ENCODE measurements at places on chromosomes 3 and 15.

GRCh38 chr3:173395412-173396181 lies 1.9 kb upstream of the NLGN1 start:
- peak; percentile 85 for DNase-seq

GRCh38 chr15:97909291-97909891 lies 51.1 kb upstream of the ARRDC4 start:
- peak; percentile 63 for DNase-seq

GRCh38 chr15:63923993-63924950 lies 90.5 kb upstream of the HERC1 start:
- DNase-seq: no peak

GRCh38 chr15:72774696-72775383 lies 8.7 kb downstream of the ADPGK start:
- DNase-seq: no peak

DNA sequence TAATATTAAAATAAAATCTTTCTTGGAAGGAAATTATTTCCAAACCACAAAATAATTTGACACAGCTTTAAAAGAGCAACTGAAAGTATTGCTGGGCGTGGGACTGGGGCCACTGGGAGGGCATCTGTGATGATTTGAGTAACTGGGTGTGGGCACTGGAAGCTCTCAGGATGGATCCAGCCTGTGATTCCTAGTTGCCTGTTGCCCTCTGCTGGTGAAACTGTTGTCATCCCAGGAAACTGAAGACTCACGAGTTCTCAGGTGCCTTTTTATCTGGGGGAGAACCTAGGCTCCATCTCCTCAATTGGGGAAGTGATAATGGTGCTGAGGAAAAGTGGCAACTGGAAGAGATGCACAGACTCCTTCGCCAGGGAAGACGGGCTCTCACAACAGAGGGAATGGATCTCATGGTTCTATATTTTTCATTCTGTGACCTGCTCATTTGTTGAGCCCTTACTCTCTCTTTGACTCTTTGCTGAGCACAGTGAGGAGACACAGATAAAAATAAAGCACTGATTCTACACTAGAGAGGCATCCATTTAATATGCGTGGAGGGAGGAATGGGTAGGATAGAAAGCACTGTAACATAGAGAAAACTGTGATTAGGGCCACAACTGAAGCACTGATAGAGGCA lies 61.6 kb downstream of the TPRG1 start:
- DNase-seq: peak; percentile 47

DNA sequence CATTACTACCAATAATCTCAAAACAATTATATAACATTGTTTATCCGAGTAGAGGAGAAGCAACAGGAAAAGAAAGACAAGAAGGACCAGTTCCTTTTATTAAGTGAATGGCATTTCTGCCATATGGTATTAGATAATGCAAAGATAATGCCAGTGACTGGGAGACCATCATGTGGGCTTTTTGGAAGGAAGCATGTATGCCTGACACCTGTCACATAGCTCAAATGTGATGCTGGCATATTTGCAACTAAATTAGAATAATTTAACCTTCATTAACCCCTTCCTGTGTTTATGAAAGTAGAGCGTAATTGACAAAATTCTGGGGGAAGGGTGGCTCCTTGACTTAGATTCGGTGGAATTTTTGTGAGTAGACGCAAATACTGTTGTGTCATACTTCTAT lies 733.0 kb downstream of the TUSC7 start:
- no peak for DNase-seq

- DNase-seq: no peak
These were observed 218.0 kb downstream of the ZNF385D start for GRCh38 chr3:21533002-21533401.

Measured in neuronal stem cell (in vitro differentiated cells).